ENCODE measurements at places on chromosomes 4 and X.

- DNase-seq: peak; percentile 9
These were observed 375.3 kb downstream of the PCDH10 start for GRCh38 chr4:133524369-133524768.

DNA sequence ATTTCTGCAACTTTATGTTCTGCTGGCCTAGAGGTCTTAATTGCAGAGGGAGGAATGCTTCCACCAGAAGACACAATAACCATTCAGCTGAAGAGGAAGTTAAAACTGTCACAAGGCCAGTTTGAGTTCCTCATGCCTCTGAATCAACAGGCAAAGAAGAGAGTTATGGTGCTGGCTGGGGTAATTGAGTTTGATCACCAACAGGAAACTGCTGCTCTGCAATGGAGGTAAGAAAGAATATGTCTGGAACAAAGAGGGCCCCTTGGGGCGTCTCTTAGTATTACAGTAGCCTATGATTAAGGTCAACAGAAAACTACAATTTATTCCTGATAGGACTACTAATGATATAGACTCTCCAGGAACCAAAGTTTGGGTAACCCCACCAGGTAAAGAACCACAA lies 744.0 kb downstream of the FSTL5 start:
- DNase-seq: no peak

- DNase-seq: no peak
These were observed 23.6 kb upstream of the GC start for GRCh38 chr4:71807469-71807868.

GRCh38 chr4:146165221-146165620 lies 10.3 kb upstream of the LSM6 start:
- DNase-seq: no peak

DNA sequence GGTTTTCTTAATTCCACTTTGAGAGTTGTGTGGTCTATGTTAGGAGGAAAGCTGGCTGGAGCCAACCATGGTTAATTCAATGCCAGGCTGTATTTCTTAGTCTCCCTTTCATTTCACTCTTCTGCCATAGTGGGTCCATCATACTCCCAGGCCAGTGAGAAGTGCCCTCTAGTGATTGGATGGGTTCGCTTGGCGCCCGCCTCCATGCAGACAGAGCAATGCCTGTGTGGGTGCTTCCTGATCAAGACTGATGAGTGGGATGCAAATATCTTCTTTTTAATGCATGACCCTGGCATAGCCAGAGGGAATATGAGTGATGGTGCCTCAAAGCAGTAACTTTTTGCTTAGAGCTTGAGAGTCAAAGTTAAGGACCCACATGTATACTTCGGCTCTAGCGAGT lies 6.4 kb downstream of the BMX start:
- DNase-seq: no peak

GRCh38 chrX:120514236-120514635 lies 45.1 kb upstream of the LAMP2 start:
- peak; percentile 29 for DNase-seq

DNA sequence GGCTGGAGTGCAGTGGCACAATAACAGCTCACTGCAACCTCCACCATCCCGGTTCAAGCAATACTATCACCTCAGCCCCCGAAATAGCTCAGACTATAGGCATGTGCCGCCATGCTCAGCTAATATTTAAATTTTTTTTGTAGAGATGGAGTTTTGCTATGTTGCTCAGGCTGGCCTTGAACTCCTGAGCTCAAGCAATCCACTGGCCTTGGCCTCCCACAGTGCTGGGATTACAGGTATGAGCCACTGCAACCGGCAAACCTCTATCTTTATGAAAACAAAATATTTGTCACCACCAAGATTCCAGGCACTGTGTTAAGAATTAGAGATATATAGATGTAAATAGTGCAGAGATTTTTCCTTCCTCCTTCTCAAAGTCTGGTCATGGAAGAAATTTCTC lies 232.5 kb downstream of the ANKRD50 start:
- DNase-seq: no peak

DNA sequence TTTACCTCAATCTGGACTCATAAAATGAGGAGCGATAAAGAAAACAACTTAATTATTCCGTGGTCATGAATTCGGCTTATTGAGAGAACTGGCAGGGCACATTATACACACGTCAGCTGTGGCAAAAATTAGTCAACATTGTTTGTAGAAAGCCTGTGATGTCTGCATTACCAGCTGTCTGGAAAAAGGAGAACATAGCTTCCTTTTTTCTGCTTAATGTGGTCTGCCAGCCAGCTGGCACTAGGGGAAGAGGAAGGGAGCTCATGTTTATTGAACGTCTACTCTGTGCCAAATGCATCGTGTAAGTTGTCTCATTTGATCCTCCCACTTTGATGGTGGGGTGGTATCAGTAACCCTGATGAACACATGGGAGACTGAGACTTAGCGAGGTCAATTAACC lies 367.6 kb downstream of the ARHGAP24 start:
- peak; percentile 30 for DNase-seq

DNA sequence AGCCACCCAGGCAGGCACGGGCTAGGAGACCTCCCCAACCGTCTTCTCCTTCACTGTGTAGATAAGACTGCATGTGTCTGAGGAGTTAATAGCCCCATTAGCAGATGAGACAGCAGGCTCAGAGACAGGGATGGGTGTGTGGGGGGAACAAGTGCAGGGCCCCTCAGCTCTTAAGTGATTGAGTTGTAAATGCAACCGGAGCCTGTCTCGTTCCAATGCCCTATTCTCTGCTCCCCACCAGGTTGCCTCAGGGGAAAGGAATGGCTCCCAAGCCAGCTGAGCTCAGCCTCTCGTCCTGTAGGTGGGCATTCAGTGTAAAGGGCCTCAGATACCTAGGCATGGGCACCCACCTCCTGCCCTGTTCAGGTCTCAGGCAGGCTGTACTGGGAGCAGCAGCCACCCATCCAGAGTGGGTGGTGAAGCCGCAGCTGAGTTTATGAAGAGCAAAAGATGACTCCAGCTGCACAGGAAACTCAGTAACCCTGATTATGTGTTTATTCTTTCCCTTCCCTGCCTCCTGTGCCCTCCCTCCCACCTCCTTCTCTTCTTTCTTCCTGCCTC lies 87.3 kb downstream of the PJA1 start:
- DNase-seq: no peak

Measured in EH (cell line).